A375 (cell line): ENCODE measurements at places on chromosomes 3 and 15. TPM values are rescaled to one million over a fixed set of nuclear protein-coding genes. Genes with fewer than 3 reads are reported as not detected.

LRRC31 gene
- total RNA-seq, result not detected in 2 replicates

ZPLD1 gene
- 0.21 TPM in 1 of 2 replicates, not detected in the other for total RNA-seq

KCNMB2 gene
- not detected in 2 replicates for total RNA-seq

XYLB gene
- 14.2 and 18.5 TPM in 2 replicates for total RNA-seq

POMGNT2 gene
- total RNA-seq, result 16.9 and 18.6 TPM in 2 replicates

PTPN23 gene
- 30.4 and 38.9 TPM in 2 replicates for total RNA-seq

ISLR gene
- 0.08 TPM in 1 of 2 replicates, not detected in the other for total RNA-seq

ZNF280D gene
- 8.5 and 19.5 TPM in 2 replicates for total RNA-seq

SLC2A2 gene
- not detected in 2 replicates for total RNA-seq

MAP1A gene
- 2.2 and 2.4 TPM in 2 replicates for total RNA-seq

GHSR gene
- total RNA-seq, result not detected in 2 replicates

SLC38A3 gene
- 0.34 and 0.53 TPM in 2 replicates for total RNA-seq

TMEM207 gene
- total RNA-seq, result not detected in 2 replicates

CLDN1 gene
- total RNA-seq, result 2.0 and 2.2 TPM in 2 replicates

GPR156 gene
- total RNA-seq, result 0.37 and 0.83 TPM in 2 replicates

NTRK3 gene
- 0.05 TPM in 1 of 2 replicates, not detected in the other for total RNA-seq

TLR9 gene
- total RNA-seq, result not detected in 2 replicates

KBTBD13 gene
- total RNA-seq, result not detected in 2 replicates

ATP1B3 gene
- 45.7 and 50.0 TPM in 2 replicates for total RNA-seq

AGTR1 gene
- total RNA-seq, result 0.27 TPM in 1 of 2 replicates, not detected in the other

CHRNB4 gene
- not detected in 2 replicates for total RNA-seq

AP4E1 gene
- 7.1 and 7.2 TPM in 2 replicates for total RNA-seq

ACTR8 gene
- 27.5 and 33.2 TPM in 2 replicates for total RNA-seq

GABRR3 gene
- not detected in 2 replicates for total RNA-seq

MESP2 gene
- 0.74 and 0.98 TPM in 2 replicates for total RNA-seq

MST1 gene
- 7.4 and 8.0 TPM in 2 replicates for total RNA-seq

RBP2 gene
- not detected in 2 replicates for total RNA-seq

CFAP161 gene
- total RNA-seq, result 0.08 TPM in 1 of 2 replicates, not detected in the other

WNT5A gene
- 31.9 and 40.2 TPM in 2 replicates for total RNA-seq

CFAP100 gene
- not detected in 2 replicates for total RNA-seq

SLC22A13 gene
- total RNA-seq, result 0.26 and 0.29 TPM in 2 replicates

TRAT1 gene
- total RNA-seq, result not detected in 2 replicates

PRR23B gene
- not detected in 2 replicates for total RNA-seq

ABHD14A gene
- 13.7 and 14.8 TPM in 2 replicates for total RNA-seq

TASOR gene
- total RNA-seq, result 69.7 and 70.2 TPM in 2 replicates

ZBTB47 gene
- total RNA-seq, result 15.3 and 15.7 TPM in 2 replicates

SEMA5B gene
- not detected in 2 replicates for total RNA-seq

TRIM42 gene
- total RNA-seq, result not detected in 2 replicates

GOLGA8M gene
- 0.08 TPM in 1 of 2 replicates, not detected in the other for total RNA-seq

RASL12 gene
- 0.29 and 0.60 TPM in 2 replicates for total RNA-seq

GPR149 gene
- not detected in 2 replicates for total RNA-seq

NEO1 gene
- 13.7 and 24.0 TPM in 2 replicates for total RNA-seq

OR4F6 gene
- not detected in 2 replicates for total RNA-seq

ADCY5 gene
- 0.04 TPM in 1 of 2 replicates, not detected in the other for total RNA-seq

MUC4 gene
- total RNA-seq, result 0.11 TPM in 1 of 2 replicates, not detected in the other

MORC1 gene
- total RNA-seq, result not detected in 2 replicates

NPAP1 gene
- under 0.01 TPM in 1 of 2 replicates, not detected in the other for total RNA-seq

KIAA1143 gene
- total RNA-seq, result 14.6 and 22.5 TPM in 2 replicates

CPEB1 gene
- 1.7 and 2.9 TPM in 2 replicates for total RNA-seq

WDR82 gene
- 31.2 and 32.3 TPM in 2 replicates for total RNA-seq

FGF12 gene
- total RNA-seq, result 2.1 and 3.1 TPM in 2 replicates

GRAMD1C gene
- total RNA-seq, result 5.2 and 6.4 TPM in 2 replicates

TMC3 gene
- not detected in 2 replicates for total RNA-seq

NUTM1 gene
- total RNA-seq, result not detected in 2 replicates

ZNF660 gene
- 0.24 and 0.30 TPM in 2 replicates for total RNA-seq

MYH15 gene
- total RNA-seq, result 2.0 and 3.3 TPM in 2 replicates
